Hindlimb muscle (tissue), 1 donor: ENCODE measurements at places on chromosomes 13 and 19.

- DNase-seq = peak; percentile 89
These were observed 6.0 kb downstream of the AKT2 start for GRCh38 chr19:40279120-40279551.

- peak; percentile 23 for DNase-seq
These were observed 1.8 kb downstream of the DACH1 start for GRCh38 chr13:71864986-71865873.

DNA sequence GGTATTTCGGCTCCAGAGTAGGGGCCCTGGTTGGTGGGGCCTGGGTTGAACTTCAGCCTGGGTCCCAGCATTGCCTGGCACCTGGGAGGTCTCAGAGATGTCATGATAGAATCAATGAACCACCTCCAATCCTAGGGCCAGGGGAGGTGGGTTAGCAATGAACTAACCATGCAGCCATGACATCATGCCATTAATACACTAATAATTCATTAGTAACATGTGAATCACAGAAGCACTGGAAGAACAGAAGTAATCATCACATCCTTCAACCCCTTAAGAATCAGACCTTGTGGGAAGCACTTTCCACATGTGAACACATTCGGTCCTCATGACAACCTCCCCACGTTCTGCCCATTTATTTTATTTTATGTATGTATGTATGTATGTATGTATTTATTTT lies 6.9 kb downstream of the NOSIP start:
- DNase-seq = no peak

GRCh38 chr13:51552027-51552426 lies 32.2 kb upstream of the WDFY2 start:
- no peak for DNase-seq

DNA sequence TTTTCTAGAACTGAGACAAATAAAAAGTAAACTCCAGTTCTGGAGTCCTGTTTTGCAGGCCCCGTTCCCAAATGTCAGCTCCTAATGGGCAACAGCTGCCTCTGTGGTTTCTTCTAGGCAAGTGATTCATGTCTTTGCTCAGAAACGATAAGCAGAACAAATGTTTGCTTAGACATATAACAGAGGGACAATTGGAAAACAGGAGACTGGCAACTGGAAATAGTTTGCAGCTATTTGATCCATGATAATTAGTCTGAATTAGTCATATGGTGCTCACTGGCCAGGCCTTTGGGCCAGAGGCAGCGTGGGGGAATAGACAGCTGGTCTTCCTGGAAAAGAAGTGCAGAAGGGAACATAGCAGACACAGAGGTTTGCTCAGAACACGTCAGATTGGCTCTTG lies 29.2 kb upstream of the TSHZ3 start:
- peak; percentile 26 for DNase-seq

DNA sequence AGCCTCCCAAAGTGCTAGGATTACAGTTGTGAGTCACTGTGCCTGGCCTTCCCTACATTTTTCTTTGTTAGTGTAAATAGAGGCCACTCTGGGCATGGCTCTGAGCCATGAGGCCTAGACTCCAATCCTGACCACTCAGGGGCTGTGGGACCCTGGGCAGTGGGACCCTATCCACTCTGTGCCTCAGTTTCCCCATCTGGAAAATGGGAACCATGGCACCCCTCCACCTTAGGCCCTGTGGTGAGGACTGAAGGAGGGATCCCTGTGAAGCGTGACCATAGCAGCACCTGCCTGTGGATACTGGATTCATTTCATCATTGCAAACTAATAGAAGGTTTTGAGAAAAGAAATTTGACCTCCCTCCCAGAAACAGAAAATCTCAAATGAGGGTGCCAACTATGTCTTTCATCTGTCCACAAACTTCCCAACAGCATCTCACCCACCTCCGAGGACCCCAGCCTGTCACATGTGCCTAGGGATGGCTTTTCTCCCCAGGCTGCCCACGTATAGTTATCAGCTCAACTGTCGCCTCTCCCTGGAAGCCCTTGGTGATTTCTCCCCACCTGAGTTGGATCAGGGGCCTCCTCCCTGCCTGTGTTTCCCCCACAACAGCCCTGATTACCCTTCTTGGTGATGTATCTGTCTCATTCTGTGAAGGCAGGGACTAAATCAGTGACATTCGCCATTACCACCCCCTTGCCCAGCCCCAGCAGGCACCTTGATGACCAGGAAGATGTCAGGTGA lies 5.6 kb downstream of the ANGPTL8 start:
- DNase-seq = no peak

DNA sequence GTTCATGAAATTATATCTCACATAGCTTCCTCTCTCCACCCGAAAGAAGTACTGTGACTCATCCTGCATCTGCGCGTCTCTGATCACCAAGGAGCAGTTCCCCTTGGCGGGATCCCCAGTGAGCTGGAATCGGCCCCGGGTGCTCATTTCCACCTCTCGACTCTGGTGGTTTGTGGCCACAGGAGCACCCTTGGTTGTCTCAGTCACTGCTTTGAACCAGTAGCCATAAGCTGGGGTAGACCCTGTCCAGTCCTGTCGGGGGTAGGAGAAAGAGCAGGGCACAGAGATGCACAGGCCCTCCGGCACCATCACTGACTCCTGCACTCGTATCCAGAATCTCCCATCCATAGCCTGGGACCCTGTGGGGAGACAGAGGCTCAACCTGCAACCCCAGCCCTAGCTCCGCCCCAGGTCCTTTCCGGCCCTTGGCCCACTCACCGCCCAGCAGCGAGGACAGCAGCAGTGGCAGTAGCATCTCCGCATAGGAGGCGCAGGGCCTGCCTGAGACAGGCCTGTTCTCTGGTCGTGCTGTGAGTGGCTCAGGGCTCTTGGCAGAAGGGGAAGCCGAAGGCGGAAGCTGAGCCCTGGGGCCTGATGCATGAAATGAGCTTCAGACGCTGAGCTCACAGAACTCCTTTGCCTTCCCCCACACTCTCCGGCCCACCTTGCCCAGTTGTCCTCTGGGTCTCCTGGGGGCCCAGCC lies at the start of gene SIGLEC10:
Gene SIGLEC10, minus strand, starts transcription at position 536 of the 703 bp plus-strand sequence. Its CDS starts 61 bp downstream, at position 475.
- DNase-seq = peak; percentile 32

DNA sequence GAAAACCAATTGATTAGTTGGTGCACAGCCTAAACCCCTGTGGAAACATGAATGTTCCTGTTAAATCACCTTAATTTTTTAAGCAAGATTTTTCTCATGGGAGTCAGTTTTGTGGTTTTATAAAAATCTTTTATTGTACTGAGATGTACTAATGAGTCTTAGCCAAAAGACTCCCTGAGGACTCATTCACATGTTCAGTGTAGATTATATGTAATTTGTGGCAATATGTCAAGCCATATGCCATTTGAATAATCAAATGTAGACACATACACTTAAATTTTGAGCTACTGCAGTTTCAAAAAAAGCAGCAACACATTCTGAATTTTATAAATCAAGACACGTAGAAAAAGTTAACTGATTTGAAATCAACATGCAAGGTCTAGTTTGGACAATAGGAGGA lies 395.2 kb downstream of the MYO16 start:
- DNase-seq = no peak
